ENCODE measurements at places on chromosomes 16 and 17. TPM values are rescaled to one million over a fixed set of nuclear protein-coding genes. Genes with fewer than 3 reads are reported as not detected.

The MLKL gene
- 50.1 TPM for total RNA-seq

The CRYM gene
- total RNA-seq = 1.7 TPM

The TPPP3 gene
- 9.5 TPM for total RNA-seq

The RPL23 gene
- total RNA-seq = 2,980 TPM

The PSMD12 gene
- total RNA-seq = 99.5 TPM

Data from A549 treated with Hydrocortisone at 1 μM for 4 hours (cell line).